ENCODE measurements at places on chromosomes 7 and 10. TPM values are rescaled to one million over a fixed set of nuclear protein-coding genes. Genes with fewer than 3 reads are reported as not detected.
A peak's percentile ranks its signal among the peaks of the same experiment; 100 is the strongest.

CREB3L2 gene
- 46.0 TPM for total RNA-seq

- ATAC-seq: no peak
These were observed 81.8 kb downstream of the PAX2 start for GRCh38 chr10:100826983-100827818.

DNA sequence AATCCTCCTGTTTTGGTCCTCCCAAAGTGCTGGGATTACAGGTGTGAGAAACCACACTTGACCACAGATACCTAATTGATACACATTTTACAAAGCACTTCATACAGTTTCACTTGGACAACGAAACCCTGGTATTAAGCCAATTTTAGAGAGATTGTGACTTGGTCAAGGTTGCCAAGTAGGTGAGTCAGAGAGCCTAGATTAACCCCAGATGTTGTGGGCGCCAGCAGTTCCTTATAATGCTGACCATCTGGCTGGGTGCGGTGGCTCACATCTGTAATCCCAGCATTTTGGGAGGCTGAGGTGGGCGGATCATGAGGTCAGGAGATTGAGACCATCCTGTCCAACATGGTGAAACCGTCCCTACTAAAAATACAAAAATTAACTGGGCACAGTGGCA is 4.9 kb upstream of the PHKG1 start:
- peak; percentile 75 for ATAC-seq

DNA sequence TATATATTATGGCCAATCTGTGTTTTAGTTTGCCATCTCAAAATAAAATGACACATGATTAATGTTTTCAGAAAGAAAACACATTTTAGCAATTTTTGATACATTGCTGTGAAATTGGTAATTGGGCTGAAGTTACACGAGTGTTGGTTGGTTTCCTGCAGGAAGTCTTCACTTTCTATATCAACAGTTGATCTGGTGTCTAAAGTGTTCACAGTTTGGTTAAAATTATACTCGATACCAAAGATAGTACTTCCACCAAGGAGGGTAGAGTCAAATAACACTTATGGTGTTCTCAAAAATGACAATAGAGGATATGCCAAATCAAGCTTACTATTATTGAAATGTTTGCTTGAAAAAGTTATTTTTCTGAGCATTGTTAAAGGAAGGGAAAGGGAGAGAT is 120.3 kb upstream of the GLCCI1 start:
- ATAC-seq: no peak
